ENCODE measurements at places on chromosomes 6 and 20.

- DNase-seq = no peak
Measured at GRCh38 chr6:114216789-114217467, 125.9 kb downstream of the HS3ST5 start.

- no peak for DNase-seq
Measured at GRCh38 chr20:45329497-45330319, 18.5 kb downstream of the SDC4 start.

DNA sequence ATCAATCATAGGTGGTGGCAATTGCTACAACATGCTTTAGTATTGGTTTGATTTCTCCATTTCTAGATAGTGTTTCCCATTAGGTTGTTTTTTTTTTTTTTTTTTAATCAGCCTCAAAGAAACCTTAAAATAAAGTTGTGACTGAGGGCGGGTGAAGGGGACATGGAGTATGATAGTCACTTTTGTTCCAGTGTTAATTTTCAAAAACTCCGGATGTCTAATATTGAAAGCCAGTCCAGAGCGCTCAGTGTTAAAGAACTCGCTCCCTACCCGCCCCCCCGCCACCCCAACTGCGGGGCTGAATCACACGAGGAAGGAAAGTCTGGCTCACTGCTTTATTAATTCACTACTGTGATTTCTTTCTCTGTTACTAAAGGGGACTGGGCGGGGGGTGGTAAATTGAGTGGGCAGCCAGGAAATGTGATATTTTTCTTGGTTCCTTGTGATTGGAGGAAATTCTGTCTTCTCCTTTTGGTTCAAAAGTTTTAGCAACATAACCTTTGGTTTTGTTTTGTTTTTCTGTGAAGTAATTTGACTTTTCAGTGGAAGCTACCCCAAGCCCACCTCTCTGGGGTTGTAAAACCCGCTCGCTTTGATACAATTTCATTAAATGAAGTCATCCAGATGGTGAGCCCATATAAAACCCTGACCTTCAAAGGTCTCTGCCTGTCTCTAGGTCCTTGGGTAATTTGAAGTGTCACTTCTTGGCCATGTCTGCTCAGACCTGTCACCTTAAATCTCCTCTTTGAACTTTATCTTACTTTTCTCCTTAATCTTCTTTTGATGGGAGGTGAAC lies 38.0 kb downstream of the TNFAIP3 start:
- DNase-seq = no peak

GRCh38 chr6:56026455-56027180 lies 151.2 kb upstream of the BMP5 start:
- no peak for DNase-seq

DNA sequence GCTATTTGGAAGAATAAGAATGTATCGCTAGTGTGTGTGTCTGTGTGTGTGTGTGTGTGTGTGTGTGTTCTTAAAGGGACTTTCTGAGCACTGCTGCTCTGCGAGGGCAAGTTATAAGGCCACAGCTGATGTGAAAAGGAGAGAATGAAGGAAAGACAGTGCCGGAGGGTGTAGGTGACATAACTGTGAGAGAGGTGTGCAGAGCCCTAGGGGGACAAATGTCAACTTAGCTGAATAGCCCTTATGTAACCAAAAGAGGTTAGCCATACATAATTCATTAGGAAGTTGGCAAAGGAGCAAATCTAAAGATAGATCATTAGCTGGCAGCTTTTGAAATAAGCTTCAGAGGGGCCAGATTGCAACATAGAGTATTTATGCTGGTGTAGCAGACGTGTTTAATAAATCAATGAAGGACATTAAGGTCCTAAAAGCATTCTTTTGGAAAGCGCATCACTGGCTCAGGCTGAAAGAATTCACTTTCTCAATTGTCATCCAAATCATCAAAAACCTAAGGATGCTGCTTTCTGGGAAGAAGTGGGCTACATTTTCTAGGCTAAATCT lies 81.0 kb downstream of the NDUFAF5 start:
- DNase-seq = no peak

DNA sequence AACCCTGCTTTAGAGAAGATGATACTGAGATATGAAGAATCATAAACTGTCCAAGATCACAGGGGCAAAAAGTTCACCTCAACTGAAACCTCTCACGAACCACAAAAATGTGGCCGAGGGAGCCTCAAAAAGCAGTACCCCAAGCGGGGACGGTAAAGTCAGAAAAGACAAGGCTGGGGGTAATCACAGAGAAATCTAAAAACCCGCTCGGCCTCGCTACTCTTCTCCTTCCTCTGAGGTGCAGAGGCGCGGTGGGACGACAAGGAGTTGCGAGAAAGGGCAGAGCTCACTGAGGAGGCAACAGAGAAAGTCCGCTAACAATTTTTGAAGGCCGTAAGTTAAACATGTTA lies 356 bp upstream of the IRAK1BP1 start:
- no peak for DNase-seq

DNA sequence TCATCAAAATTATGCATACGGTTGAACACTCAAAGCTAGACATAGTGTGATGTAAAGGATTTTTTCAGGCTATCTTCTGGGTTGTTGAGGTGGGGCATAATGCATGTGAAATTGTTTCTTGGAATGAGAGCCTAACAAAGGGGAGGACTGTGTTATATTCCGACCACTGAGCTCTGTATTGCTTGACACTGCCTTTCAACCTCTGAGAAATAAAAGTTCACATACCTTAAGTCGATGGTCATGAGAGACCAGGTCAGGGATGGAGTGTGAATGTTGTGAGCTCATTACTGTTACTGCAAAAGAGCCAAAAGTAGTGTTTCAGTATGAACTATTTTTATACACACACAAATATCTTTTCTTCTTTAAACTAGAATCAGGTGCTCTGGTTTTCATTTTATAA lies 5.0 kb downstream of the PFDN4 start:
- no peak for DNase-seq

DNA sequence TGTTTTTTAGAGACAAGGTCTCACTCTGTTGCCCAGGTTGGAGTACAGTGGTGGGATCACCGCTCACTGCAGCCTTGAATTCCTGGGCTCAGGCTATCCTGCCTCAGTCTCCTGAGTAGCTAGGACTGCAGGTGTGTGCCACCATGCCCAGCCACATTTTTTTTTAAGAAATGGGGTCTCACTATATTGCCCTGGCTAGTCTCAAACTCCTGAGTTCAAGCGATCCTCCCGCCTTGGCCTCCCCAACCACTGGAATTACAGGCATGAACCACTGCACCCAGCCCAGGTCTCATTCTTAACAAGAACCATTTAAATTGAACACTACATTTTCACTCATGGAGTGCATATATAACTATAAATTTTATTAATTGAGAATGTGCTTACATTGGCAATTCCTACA lies 20.5 kb downstream of the RPF2 start:
- no peak for DNase-seq

All from HuH-7 (cell line).